ENCODE measurements at places on chromosomes 13 and 19.

DNA sequence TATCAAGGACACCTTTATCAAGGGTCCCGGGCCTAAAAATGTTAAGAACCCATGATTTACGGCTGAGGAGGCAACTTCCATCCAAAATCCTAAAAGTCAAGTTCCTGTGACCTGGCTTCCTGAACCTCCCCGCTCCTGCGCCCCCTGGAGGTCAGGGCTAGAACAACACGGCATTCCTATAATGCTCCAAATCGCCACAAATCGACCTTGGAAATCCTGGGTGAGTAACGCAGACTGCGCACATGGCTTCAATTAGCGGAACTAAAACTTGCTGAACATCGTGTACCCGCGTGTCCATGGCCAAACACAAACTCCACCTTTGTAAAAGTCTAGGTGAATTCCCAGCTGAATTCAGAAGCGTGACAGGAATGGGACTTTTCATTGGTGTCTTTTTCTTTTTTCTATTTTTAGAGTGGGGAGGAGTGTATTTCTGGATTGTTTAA, 4.3 kb upstream of the C5AR1 start:
- peak; percentile 60 for DNase-seq

DNA sequence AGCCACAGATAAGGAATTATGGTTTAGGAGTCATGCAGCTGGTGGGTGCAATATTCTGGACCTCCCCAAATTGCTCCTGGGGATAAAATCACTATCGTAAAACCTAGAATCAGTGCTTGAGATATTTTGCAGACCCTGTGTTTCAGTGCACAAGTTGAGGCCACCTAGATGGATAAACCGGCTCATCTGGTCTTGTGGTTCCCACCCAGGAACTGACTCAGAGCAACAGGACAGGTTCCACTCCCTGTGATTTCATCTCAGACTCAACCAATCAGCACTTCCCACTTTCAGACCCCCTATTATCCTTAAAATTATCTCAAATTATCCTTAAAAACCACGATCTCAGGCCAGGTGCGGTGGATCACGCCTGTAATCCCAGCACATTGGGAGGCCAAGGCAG, 21.0 kb downstream of the FBXL12 start:
- DNase-seq = no peak

DNA sequence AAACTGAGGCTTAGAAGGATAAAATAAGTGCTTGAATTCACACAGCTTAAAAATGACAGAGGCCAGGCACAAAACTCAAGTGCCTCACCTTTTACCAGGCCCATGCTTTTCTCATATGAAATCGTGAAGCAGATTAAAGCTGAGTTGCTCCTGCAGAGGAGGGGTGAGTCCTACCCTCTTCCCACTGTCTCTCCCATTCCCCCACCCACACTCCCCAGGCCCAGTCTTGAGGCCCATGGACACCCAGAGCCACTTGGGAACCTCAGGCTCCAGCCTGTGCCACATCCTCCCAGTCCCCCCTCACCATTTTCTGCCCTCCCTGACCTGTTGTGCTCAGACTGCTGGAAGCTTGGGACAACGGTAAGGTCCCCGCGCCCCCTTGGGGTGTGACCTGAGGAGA, 17.5 kb downstream of the ZNF574 start:
- no peak for DNase-seq

DNA sequence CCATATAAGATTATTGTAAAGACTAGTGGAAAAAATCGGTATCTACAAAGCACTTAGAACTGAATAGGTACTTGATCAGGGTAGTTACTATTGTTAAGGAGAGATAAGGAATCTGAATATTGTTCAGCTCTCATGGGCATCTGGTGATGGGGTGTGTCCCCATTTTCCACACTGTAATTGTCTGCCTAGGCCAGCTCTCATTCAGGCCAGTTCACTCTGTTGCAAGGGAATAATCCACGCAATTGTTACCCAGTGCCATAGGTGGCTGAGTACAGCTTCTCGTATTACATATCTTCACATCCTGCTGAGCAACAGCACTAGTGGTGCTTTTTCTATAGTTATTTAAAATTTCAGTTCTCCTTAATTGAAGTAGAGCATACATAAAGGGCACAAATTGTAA, 45.6 kb upstream of the C13orf42 start:
- DNase-seq = no peak

DNA sequence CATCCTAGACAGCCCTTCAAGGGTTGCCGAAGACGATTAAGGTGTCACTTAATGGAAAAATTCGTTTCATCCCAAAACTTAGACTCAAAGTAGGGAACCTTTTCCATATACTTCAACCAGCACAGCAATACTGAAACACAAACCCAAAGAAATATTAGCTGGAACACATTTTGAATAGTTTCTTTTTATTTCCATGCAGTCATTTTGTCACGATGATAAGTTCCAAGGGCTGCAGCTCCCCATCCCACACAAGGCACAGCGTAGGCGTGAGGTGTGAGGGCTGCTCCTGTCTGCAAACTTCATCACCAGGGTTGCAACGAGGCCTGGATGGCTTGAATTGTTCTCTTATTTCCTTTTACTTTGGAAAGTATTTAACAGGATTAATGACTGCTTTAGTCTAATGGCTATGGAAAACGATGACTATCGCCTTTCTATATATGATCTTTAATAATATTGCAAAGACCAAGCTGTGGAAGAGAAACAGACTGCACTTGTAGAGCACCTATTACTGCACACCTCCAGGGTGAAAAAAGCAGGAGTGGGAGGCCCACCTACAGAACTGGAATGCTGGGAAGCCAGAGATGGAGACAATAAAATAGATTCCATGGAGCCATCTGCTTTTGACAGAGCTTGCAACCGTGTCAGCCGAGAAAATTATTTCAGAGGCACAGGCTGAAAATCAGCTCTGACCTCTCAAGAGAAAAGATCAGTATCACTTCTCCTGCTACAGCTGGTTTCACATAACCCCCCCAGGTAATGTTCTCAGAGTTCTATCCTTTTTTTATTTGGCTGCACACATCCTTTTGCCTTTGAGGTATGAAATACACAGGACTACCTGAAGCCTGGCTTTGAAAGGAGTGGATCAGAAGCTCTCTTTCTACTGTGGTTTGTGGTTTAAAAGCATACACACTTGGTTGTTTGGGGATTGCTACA, 274.5 kb upstream of the NBEA start:
- DNase-seq = no peak
